LNCaP clone FGC (cell line): ENCODE measurements at places on chromosomes 13 and 19.

DNA sequence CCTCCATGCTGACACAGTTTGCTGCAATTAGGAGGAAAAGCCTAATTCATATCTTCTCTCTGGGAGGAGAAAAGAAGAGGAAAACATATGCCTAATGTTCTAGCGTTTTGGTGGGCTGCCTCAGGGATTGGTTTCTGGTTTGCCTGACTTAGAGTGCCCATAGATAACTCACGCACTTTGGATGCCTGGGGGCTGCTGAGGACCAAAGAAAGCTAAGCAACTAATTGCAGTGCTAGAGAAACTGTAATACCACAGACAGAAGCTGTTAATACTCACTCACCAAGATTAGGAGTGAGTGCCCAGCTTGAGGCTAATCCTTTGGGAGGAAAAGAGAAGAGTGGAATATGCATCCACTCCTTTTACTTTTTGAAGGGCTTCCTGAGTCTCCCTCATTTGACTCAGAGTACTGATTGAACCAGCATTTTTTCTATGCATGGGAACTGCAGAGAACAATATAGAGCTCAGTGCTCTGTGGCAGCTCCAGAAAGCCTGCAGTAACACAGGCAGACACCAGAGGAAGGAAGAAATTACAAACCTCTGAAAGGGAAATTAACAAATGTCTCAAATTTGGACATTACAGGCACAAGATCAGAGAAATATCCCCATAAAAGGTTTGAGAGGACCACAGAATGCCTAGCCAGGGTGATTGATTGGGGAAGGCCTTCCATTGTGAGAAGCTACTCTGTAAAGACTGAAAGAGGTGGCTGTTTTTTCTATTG, 666.4 kb downstream of the OLFM4 start:
- DNase-seq, result no peak

- no peak for DNase-seq
Observed at GRCh38 chr13:35496761-35497386, 20.4 kb upstream of the MAB21L1 start.

GRCh38 chr19:51129716-51130115, 5.0 kb downstream of the SIGLEC9 start:
- no peak for DNase-seq

DNA sequence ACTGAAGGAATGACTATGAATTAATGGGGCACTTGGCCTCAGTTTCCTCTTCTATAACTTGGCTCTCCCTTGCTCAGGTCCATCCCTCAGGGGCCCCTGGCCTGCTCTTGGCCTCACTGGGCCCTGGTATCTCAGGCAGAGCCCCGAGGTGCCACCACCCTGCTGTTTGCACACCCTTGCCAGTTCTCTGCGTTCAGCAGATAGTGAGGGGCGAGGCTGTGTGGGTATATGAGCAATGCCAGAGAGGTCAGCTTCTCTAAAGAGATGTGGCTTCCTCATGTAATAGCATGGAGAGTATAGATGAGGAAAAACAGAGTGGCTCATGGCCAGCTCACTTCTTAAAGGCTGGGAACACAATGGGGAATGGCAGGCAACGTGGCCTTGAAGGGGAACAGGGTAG, 76.1 kb downstream of the CYSLTR2 start:
- no peak for DNase-seq

DNA sequence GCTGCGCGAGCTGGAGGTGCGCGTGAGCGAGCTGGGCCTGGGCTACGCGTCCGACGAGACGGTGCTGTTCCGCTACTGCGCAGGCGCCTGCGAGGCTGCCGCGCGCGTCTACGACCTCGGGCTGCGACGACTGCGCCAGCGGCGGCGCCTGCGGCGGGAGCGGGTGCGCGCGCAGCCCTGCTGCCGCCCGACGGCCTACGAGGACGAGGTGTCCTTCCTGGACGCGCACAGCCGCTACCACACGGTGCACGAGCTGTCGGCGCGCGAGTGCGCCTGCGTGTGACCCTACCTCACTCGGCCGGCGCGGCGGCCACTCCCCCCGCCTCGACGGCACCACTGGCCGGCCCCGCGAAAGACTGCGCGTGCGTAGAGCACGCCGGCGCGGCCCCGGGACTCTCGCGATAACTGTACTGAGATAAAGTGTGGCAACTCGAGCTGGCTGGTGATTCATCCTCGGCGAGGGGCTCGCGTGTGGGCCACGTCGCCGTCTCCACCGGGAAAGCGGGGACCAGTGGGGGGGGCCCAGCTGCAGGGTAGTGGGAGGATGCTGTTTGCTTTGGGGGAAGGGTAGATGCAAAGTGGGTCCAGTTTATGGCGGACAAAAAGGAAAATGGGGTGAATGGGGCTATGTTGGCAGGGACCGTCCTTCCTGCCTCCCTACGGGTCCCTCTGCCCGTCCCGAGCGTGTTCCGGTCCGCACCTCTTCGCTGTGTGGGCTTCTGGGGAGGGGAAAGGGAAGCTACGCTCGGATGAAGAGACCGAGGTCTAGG, 11.4 kb downstream of the FUT6 start:
- DNase-seq, result peak; percentile 82

- no peak for DNase-seq
Observed at GRCh38 chr19:40286235-40286970, 1.3 kb upstream of the AKT2 start.
